ENCODE measurements at places on chromosomes 5 and 9.

DNA sequence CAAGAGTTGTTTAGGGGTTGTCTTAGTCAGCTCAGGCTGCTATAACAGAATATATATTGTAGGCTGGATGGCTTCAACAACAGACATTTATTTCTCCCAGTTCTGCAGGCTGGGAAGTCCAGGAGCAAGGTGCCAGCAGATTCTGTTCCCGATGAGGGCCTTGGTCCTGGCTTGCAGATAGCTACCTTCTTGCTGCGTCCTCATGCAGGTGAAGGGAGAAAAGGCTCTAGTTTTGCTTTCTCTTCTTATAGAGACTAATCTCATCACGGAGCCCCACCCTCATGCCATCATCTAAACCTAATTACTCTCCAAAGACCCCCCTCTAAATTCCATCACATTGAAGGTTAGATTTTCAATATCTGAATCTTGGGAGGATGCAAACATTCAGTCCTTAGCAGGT is 246.0 kb upstream of the ANKRD55 start:
- DNase-seq, result no peak

DNA sequence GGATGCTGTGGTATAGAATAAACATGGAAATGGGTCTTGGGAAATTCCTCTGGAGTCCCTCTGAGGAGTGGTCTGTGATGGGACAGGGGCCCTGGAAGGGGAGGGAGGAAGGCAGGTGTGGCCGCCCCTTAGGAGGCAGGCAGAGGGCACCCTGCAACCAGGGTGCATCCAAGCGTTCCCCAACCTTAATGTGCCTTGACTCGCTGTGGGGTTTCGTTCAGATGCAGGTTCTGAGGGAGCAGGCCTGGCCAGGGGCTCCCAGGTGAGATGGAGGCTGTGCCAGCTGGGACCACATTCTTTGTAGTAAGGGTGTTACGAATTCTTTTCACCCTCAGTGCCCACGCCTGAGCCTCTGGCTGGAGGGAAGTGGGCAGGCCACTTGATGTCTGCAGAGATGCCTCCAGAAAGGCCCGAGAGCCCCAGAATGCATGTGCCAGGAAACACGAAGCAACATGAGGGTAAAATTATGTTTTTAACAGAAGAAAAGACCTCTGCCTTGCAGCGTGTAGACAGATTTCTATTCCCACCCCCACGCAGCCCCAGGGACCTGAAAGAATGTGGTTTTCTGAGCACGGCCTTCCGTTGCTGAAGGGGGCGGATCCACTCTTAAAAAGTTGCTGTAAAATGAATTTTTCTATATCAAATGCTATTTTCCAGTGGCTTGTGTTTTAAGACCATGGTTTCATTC is 150.4 kb upstream of the IER5L start:
- no peak for DNase-seq

- DNase-seq, result no peak
Observed at GRCh38 chr5:171852255-171852681, 66.7 kb downstream of the SMIM23 start.

DNA sequence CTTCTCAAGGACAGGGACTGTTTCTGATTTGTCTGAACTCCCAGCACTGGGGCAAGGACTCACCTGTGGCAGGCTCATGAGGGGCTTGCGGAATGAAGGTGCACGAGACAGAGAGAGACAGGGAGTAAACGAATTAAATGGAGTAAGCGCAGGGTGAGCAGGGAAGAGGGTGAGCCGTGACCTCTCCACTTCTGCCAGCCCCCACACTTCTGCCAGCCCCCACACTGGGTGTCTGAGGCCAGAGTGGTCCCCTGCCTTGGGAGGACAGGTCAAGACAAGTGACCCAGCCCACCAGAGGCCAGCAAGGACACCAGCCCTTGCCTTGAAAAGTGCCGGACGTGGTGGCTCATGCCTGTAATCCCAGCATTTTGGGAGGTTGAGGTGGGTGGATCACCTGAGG is 37.2 kb downstream of the DAB2IP start:
- DNase-seq, result no peak

DNA sequence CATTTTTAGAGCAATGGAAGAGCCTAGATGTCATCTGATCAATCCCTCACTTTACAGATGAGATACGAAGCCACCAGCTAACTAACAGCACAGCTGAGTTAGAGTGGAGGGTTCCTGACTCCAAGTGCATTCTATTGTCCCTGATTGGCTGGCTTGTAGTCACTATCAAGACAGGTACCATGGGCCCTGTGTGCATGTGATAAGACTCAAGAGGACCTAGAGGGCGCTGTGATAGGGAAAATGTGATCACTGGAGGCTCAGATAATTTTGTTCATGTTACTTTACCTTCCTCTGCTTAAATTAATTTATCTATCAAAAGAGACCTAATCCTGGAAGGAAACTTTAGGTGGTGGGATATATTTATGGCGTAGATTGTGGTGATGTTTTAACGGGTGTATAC is 19.5 kb upstream of the SNAPC3 start:
- DNase-seq, result no peak

DNA sequence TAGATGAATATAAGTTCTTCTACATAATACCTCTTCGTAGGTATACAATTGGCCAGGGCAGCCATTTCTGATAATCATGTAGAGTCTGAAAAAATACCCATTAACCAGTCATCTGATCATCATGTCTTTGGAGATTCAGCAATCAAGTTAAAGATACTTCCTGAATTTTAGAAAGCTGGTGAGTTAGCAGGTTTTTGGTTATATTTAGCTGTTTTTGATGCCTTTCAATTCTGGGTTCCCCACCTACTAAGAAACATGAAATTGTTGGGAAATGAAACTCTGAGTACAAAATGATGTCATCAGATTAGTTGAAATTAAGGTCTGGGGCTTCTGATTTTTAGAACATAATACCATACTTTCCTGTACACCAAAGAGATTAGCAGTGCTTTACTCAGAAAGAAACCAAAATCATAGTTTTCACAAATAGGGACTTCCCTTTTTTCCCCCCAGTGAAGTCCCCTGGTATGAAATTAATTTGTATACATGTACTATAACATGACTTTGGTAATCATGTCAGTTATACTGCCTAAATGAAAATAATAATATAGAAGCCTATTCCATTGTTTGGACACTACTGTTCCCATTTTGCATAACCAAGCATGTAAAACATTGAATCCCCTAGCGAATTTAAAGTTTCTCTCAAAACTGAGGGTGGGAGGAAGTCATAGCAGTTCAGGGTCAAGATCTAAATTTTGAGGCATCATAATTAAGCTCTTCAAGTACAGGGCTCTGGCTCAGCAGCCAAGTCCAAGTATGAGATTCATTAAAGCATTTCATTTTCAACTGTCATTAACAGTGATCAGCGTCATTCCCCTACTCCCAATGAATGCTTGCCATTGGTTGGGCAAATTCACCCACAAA is 17.9 kb downstream of the PRLR start:
- no peak for DNase-seq

GRCh38 chr5:7548596-7548995 is 152.7 kb downstream of the ADCY2 start:
- no peak for DNase-seq

DNA sequence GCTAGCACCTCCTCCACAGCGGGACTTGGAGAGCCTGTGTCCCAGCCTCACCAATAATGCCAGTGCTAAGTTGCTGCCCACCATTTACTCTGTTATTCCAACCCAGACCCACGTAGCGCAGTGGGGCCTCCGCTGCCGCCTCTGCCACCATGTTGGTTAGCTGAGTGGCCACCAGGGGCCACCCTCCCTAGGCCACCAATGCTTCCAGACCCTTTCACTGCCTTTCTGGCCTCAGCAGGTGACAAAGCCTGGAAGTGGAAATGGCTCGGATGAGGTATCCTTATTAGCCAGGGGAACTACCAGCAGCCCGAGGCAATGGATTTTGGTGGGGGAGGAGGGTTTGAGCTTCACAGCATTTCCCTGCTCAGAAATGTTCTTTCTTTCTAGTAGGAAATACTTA is 110.1 kb downstream of the OSTF1 start:
- DNase-seq, result no peak

DNA sequence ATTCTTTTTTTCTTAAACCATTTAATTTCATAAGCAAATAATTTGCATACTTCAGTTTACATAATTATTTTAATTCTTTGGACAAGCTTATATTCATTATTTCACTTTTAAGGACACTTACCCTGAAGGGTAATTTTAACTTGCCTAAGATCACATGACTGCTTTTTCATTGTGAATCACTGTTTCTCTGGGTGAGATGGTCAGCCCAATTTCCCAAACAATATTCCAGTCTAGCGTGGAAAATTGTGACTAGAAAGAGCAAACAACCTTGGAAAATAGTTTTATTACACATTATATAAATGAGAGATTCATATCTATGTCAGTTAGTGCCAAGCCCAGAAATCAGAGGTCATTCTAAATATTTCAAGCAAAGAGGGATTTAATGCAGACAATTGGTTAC is 21.4 kb upstream of the JAKMIP2 start:
- DNase-seq, result no peak

DNA sequence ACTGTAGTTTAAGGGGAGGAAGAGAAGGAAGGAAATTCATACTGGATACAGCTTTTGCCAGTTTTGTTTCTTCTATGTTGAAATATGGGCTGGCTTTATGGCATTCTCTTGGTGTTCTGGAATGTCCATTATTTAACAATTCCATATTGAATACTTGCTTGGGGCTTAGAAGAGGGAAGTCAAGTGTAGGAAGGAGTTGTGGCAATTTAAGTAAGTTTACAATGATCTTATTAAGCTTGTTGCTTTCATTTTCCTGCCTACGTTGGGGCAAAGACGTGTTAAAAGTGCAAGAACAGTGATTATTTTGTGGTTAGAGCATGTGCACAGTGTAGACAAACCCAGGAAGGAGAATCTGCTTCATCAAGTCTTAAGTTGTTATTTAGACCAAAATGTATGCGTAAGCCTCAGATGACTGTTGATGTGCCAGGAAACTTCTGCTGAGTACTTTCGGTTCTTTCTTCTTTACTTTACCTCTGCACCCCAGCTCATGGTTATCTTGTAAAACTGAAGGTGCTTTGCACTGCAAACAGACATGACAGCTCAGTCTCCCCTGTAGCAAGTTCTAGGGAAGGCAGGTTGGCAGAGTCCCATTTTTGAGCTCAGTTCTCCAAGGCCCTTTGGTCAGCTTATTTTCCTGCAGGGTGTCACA is 75.8 kb downstream of the F2RL2 start:
- DNase-seq, result no peak

GRCh38 chr9:134592819-134593200 is 48.8 kb upstream of the COL5A1 start:
- DNase-seq, result no peak
